Muscle of arm (tissue), 14 donors: ENCODE measurements at places on chromosomes 5 and 9. TPM values are rescaled to one million over a fixed set of nuclear protein-coding genes. Genes with fewer than 3 reads are reported as not detected.

Gene RANBP17
- polyA plus RNA-seq = 8.9 TPM

Gene FCHO2
- 28.6 TPM for polyA plus RNA-seq

Gene FLT4
- 6.5 TPM for polyA plus RNA-seq

Gene NKD2
- polyA plus RNA-seq = 1.4 TPM

Gene TTC23L
- polyA plus RNA-seq = 0.44 TPM

Gene C5orf58
- polyA plus RNA-seq = 0.52 TPM

Gene SLC6A3
- not detected for polyA plus RNA-seq

Gene C6
- not detected for polyA plus RNA-seq

Gene IL13
- polyA plus RNA-seq = 0.29 TPM

Gene SMIM33
- polyA plus RNA-seq = not detected

Gene LECT2
- polyA plus RNA-seq = 0.88 TPM

DNA sequence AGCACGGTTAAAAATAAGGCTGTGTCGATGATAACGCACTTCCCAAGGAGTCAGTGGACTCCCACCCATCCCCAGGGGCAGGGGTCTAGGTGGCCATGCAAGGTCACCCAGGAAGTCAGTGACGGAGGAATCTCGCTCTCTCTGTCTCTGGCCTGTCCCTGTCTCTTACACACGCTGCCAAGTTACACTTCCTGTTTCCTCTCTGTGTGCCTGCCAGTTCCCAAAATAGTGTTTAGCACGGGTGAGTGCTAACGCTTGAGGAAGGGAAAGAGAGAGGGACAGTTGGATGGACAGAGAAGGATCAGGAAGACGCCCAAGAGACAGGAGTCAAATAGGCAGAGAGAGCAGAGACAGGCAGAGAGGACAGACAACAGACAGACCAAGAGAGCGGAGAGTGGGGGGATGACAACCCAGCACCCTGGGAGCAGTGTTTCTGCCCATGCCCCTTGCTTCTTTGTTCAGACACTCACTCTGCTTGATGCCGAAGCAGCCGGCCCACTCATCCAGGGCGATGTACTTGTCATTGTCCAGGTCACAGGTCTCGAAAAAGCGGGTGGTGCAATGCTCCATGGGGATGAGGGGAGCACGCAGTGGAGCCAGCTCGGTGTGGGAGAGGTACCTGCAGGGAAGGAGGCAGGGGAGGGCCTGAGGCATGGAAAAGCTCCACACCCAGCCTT lies 23.0 kb downstream of the SPARC start:
- no peak for DNase-seq

DNA sequence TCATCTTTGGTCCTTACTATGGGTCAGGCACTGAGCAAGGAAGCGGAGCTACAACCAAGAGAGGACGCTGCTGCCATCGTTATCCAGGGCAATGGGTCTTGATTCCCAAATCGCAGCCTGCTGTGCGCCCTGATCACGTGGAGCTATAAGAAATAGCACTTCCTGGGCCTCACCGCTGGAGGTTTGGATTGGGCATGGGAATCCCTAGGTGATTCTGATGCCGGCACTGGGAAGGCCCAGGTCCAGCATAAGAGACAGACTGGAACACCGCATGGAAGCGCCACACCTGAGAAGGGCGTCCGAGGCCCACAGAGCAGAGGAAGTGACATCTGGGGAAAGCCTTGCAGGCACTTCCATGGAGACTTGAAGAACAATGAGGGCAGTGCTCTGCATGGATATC lies 3.0 kb downstream of the IL17B start:
- DNase-seq = no peak

DNA sequence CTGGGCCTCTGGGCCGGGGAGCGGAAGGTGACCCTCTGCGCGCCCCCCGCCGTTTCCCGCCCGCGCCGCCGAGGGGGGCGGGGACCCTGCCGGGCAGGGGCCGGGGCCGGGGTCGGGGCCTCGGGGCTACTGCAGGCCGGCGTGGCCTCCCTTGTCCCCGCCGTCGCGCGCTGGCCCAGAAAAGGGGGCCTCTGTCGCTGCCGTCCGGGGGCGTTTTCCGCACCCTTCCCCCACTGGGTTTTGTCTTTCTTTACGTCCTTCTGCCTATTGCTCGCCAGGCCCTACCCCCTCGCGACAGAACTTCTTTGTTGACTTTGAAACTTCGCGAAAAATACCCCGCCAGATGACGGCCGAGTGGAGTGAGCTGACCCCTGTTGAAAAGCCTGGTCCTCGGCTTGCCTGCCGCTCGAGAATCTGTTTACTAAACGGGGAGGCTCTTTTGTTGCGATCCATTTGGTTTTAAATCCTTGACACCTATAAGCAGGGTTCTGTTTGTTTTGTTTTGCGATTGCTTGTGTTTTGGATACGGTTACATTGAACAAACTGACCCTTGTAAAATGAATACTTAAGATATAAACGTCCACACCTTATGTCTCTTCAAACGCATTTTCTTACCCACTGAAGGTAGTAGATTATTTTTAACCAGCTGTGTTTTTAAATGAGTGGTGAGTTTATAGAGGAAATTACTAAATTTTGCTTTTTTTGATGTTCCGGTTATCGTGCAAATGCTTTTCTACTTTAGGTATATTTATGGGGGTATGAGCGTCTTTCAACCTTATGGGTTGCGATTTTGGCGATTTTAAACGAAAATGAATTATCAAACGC lies 765 bp downstream of the MARCHF6 start:
- peak; percentile 74 for DNase-seq

DNA sequence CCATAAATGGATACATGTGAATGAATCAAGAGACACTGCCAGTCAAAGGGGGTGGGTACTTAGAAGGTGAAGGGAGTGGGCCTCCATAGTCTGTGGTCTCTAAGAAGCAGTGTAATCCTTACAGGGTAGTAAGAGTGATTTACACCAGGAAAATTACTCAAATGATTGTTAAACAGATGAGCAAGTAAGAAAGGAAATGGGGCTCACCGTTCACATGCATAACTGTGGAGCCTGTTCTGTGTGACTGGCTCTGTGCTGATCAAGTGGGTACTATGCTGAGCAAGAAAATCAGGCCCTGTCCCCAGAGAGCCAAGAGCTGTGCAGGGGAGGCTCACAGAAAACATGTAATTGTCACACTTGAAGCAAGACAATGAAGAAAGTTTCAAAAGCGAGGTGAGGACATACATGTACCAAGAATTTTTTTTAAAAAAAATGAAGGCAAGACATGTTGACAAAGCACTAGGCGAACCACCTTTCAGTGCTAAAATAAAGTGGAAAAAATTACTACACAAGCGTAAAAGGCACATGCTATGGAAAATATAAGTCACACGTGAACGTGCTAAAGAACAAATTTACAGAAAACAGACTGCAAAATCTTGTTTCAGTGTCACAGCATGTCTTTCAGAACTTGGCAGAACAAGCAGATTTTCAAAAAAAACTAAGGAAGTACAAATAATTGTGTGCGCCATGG lies 2.5 kb downstream of the BTNL8 start:
- DNase-seq = no peak

DNA sequence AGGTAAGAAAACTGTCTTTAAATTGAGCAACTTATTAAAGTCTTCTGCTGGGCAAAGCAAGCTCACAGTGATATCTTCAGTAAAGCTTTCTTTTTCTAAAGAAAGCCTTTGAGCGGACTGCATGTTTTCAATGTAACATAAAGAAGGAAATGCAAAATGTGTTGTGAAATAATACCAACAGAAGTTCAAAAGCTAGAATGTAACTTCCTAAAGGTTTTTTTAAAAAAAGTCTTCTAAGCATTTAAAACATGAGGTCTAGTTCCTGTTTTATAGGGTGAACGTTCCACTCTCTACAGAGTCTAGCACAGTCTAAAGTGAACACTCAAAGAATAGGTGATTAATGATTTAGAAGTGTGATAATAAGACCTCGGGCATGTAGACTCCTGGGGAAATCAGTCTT lies 62.9 kb downstream of the DENND1A start:
- no peak for DNase-seq

DNA sequence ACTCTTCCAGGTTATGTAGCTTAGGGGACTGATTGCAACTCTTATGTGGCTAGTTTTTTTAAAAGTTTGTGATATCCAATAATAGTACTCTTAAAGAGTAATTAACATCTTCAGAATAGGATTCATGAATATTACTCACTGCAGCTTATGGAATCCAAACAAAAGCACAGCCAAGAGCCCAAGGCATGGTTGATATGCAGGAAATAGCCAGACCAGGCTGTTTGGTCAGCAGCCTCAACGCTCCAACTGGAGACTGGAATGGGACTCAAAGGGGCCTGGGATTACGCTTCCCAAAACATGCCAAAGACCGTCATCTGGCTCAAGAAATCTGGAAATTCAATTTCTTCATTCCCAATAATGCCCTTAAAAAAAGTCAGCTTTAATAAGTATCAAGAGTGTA lies 268.6 kb downstream of the SEC61B start:
- no peak for DNase-seq

DNA sequence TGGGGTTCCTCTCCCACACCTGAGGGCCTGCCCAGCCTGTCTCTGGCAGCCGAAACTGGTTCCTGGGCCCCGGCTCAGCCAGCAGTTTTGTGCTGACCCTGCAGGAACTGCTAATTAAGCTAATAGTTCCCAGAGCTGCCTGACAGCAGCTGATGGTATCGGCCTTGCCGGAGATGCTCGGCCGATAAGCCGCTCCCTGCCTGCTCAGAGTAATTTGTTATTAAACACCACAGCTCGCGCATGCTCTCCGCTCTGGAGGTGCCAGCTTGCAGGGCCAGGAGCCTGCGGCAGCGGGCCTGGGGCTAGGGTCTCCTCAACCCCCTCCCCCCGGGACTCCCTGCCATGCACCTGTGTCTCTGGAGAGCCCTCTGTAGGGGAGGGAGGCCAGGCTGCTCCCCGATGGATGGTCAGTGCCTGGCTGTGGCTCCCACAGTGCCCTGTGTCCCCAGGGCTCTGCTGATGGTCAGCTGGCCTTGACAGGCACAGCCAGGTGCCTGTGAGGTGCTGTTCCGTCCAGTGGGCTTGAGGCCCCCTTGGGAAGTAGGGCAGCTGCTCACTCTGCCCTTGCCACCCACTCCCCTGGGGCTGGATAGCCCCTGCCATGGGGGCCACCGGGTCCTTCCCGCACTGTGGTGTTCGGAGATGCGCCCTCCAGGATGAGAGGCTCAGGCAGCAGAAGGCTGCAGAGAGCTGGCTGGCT lies 41.7 kb downstream of the RXRA start:
- no peak for DNase-seq

- no peak for DNase-seq
Observed at GRCh38 chr5:2718115-2718514, 33.4 kb downstream of the IRX2 start.

GRCh38 chr5:148202531-148203203 lies at the start of gene SPINK6:
Gene SPINK6, plus strand, starts transcription at chr5:148203042. Its CDS starts 55 bp downstream, at chr5:148203097.
- no peak for DNase-seq

DNA sequence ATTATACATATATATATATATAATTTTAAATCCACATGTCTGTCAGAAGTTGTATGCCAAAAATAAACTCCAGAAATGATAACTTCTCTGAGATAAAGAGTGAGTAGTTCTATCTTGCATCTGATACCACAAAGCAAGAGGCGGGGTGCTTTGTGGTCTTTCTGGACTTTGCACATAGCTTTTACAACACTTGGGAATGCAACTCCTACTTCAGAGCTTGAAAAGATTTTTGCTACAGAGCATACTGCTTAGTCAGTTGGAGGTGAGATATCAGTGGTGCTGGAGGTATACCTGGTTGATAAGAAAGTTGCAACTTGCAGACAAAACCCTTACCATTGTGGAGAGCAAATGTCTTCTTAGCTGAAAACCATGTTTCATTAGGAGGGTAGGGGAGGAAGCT lies 1384.5 kb upstream of the NUDT12 start:
- DNase-seq = no peak

- no peak for DNase-seq
Observed at GRCh38 chr9:71509054-71509453, 259.3 kb downstream of the CEMIP2 start.

DNA sequence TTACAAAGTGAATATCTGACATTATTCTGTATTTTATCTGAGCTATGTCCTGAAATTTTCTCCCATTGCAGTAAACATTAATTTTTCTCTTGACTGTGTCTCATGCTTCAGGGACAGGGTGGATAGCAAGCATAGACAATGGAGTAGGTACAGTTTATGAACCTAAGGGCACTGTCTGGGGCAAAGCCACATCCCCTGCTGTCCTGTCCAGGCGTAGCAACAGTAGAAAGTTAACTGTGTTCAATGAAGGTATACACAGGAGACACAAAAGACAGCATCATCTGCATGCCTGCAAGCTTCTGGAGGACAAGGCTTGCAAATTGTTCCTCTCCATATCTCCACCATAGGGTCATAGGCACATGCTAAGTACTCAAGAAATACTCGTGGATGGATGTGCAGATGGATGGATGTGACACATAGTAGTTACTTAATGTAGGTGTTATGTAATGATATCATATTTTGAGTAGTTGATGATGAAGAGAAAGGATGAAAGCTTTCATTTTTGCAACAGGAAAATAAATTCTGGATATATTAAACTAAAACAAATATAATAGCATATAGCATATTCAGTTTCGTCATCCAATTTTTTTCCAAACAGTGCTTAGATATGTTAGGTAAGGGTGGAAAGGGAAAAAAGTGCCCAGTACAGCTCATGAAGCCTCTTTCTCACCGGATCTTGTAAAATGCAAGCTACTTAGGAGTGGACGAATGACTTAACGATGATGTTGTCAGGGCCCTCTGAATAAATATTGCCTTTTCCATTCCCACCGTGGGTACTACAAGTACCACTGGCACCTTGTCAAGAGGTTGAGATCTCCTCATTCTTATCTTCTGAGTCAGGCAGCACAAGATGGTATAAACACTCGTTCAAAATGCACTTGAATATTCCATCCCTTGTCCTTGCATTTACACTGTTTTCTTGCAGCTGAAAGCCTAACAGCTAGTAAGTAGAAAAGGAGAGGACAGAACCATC lies 19.9 kb upstream of the ZSWIM6 start:
- no peak for DNase-seq

GRCh38 chr5:55146080-55146479 lies 13.9 kb upstream of the GPX8 start:
- no peak for DNase-seq

DNA sequence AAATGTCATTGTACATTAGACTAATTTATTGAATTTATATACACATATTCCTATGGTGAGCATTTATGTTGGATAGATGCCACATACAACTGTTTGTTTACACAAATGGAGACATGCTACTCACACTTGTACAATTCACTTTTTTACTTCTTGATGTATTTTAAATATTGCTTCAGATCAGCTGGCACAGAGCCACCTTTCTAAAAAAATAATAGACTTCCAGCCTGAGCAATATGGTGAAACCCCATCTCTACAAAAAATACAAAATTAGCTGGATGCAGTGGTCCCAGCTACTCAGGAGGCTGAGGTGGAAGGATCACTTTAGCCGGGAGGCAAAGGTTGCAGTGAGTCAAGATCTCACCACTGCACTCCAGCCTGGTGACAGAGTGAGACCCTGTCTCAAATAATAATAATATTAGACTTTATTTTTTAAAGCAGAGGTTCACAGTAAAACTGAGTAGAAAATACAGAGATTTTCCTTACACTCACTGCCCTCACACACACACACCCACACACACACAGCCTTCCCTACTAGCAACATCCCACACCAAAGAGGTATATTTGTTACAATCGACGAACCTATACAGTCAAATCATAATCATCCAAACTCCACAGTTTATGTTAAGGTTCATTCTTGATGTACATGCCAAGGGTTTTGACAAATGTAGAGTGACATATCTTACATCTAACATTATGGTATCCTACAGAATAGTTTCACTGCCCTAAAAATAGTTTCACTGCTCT lies 16.5 kb upstream of the ADRB2 start:
- DNase-seq = no peak

- DNase-seq = no peak
Observed at GRCh38 chr9:135010921-135011320, 76.5 kb upstream of the OLFM1 start.

- DNase-seq = no peak
Observed at GRCh38 chr5:45862763-45863162, 166.6 kb upstream of the HCN1 start.
